ENCODE measurements at places on chromosomes 7 and 10.

- no peak for DNase-seq
These were observed 12.3 kb upstream of the ASB4 start for GRCh38 chr7:95473276-95473985.

GRCh38 chr7:2510909-2511768 is 8.4 kb upstream of the LFNG start:
- peak; percentile 76 for DNase-seq

DNA sequence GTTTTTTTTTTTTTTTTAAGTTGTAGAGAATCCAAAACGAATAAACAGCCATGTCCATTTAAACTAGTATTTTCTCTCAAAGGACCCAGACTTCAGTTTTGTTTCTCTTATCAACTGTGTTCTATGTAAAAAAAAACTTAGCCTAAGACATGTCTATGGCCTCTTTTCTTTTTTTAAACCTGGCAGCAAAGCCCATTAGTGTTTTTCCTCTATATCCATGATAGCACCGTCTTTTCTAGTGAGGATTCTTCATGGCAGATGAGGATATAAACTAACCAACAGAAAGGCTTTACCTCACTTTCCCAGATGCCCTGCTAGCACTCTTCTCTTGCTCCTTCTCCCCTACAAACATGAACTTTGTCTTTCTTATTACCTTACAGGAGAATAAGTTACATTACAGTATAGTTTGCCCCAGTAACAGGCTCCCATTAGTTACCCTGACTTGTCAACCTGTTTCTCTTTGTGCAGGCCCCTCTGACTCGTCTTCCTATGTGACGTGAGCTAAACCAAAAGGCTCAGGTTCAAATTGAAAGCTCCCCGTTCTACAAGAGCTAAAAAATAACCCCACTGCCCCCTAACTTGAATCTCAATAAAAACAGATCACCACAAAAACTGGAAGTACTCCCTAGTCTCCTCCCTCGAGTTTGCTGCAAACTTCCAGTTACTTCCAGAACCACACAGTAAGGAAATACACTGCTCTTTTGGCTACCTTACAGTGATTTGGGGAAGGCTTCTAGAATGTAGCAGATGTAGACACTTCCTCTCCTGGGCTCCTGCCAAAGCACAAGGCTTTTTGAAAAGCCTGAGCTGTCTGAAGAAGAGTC is 20.1 kb downstream of the P4HA1 start:
- no peak for DNase-seq

- DNase-seq = no peak
These were observed 36.8 kb upstream of the EBF3 start for GRCh38 chr10:130000918-130001317.

- no peak for DNase-seq
These were observed 80.7 kb downstream of the C7orf25 start for GRCh38 chr7:42831006-42831717.

GRCh38 chr10:37727491-37728352 is 129.7 kb downstream of the ZNF248 start:
- DNase-seq = no peak

DNA sequence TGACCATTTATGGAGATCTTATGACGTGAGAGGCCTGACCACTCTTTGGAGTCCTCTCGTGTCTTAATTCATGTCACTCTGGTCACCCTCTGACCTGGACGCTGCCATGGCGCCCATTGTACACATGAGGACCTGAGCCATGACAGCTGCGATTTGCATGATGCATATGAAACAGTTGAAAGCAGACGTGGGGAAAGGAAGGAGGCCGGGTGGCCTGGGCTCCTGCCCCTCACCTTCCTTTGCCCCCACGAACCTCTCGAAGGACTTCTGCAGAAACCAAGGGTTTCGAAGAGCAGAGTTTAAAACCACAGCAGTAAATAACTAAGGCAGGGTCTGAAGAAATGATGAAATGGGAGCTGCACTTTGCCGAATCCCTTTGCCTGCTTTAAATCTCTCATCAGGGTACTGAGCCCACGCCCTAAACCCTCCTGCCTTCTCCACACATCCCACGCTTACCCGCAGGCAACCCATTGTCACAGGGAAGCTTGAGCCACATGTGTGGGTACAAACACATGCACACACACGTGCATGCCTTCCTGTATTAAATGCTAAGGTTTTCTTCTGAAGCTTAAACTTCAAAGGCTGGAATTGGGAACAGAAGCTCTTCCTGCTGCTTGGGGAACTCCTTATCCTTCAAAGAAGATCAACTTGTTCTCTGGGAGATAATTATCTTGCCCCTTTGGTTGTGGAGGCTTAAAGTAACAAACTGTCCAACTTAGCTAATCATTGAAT is 11.7 kb upstream of the CALML3 start:
- no peak for DNase-seq

DNA sequence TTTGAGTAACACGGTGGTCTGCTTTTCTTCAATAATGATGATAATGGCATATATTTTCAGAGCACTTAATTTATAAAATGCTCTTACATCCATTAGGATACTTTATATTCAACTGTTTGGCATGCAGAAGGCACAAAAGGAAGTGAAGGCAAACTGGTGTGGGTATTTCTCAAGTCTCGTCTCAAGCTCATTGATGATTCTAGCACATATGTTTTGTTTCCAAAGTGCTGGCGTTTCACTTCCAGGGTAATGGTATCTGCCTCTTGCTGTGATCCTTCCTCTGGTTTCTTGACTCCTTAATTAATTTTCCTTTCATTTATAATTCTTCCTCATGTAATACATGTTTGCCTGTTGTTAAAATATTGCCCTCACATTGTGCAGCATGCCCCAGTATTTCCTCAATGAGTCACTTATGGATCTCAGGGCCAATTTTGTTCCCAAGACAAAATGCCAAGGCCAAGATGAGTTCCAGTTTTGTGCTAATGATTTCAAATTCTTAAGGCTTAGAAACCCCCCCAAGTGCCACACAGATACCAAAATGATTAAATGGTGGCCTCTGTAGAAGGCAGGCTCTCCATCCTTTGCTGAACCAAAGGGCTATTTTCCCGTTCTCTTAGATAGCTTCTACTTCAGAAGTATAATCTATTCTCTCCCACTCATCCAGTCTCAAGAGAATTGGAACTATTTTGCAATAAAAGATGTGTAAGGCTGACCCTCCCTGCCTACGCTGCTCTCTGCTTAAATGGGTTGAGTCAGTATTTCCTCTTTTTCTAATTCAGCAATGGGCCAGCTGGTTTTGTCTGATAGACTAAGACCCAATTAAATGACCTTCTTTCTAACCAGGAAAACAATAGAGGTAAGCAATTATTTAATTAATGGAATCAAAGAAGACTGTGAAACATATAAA is 171.2 kb downstream of the ZNF365 start:
- no peak for DNase-seq
